ENCODE measurements at places on chromosomes 4 and X.

- DNase-seq, result no peak
Observed at GRCh38 chr4:75168548-75168947, 235.6 kb downstream of the PARM1 start.

- no peak for DNase-seq
Observed at GRCh38 chr4:26432419-26432818, 57.9 kb downstream of the CCKAR start.

DNA sequence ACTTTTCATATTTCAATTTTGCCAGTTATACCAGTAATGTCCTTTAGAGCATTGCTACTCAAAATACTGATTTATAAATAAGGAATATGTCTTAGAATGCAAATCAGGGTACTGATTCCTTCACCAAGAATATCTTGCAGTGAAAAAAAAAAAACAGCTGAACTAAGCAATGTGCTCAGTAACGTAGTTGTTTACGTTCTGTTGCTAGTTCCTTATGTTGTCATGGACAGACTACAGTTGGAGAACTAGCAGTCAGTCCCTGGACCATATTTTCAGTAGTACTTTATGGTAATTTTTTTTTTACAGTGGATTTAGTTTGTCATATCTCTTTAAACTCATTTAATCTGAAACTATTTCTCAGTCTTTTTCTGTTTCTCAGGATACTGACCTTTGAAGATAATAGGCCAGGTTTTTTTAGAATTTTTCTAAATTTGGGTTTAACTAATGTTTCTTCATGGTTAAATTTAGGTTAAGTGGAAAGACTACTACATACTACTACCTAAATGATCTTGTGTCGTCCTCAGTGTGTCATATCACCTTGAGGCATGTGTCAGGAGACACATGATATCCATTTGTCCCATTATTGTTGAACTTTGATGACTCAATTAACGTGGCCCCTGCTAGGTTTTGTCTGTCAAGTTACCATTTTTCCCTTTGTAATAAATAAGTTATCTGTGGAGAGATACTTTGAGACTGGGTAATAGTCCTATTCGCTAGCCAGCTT is 21.0 kb downstream of the SMARCAD1 start:
- DNase-seq, result no peak

GRCh38 chr4:2057382-2058065 is 1.6 kb upstream of the NAT8L start:
- DNase-seq, result no peak

GRCh38 chr4:174764105-174764729 is 64.8 kb downstream of the GLRA3 start:
- DNase-seq, result no peak

DNA sequence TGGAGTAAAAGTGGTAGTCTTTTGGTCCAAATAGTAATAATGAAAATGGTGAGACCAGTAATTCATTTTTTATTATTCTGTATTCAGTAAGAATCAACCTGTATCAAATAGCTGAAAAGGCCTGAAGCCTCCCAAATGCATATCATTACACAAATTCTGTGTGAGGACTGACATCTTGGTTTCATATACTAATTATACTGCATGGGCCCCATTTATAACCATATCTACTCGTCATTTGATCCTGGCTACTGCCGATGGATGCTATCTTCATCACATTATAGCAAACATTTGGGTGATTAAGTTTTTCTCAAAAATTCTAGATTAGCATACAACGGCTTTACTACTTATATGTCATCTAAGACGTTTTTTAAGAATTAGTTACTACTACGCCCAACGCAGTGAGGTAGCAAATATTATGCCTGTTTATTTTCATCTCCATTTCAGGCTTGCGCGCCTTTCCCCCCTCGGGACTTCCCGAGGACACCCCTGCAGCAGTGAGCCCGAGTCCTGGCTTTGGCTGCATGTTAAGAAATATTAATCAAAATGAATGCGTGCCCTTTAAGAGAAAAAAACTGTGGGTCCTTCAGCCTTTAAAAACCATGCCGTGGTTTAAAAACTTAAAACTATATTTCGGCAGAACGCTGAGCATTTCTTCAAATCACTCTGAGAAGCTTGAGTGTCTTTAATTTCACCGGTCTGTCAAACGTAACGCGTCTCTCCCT is 814 bp upstream of the MMAA start:
- no peak for DNase-seq

GRCh38 chr4:102707150-102707549 is 53.6 kb downstream of the MANBA start:
- DNase-seq, result no peak

DNA sequence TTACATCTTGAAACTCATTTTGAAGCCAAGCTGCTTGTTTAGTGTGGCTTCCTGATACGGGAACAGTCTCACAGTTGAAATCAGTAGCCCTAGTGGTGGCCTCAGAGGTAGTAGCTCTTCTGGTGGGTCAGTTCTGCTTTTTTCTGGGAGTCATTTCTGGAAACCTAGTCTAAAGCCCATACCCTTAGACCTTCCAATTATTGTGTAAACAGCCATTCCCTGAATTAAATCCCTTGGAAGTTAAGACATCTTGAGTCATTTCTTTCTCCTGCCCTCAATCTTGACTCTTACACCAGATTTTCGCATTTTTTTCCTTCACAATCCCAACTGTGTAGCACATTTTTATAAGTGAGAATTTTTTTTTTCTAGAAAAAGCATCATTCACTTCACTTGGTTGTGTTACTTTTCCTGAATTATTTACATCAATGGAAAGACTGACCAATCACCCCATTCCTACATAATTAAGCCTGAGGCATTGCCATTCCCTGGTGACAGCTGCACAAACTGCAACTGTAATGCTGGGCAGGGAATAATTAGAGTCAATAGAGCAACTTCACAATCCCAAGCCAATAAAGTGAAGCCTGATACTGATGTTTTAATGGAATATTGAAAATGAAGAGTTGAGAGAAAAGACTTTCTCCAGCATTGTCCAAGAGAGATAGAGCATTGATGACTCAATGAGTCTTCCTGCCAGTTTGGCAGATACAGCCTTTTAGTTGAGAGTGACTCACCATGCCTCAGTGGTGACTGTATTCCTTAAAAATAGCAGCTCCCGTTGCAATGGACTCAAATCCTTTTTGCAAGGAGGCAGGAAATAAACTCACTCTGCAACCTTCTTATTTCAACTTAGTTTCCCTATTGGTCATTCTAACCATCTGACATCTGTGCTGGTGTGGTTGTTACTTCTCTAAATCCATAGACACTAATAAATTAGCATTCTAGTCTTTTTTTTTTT is 13.0 kb upstream of the SEPSECS start:
- DNase-seq, result no peak

GRCh38 chr4:10622728-10623127 is 61.8 kb downstream of the CLNK start:
- no peak for DNase-seq

GRCh38 chr4:654503-654845 is 19.6 kb downstream of the ATP5ME start:
- no peak for DNase-seq

DNA sequence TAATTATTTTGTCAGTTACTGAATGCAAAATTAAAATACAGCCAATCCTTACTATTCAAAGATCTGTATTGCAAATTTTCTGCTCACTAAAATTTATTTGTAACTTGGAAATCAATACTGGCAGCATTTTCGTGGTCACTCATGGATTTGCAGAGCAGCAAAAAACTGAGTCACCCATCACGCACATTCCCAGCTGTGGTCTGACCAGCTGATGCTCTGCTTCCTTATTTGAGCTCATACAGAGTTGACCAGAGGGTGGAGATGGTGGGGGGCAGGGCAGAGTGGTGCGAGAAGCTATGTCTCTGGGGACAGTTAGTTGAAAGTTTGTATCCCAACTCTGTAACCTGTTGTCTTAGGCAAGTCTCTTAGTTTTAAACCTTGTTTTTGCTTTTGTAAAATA is 214.8 kb downstream of the SPCS3 start:
- no peak for DNase-seq

- no peak for DNase-seq
Observed at GRCh38 chrX:134933911-134934310, 56.9 kb upstream of the SMIM10 start.

DNA sequence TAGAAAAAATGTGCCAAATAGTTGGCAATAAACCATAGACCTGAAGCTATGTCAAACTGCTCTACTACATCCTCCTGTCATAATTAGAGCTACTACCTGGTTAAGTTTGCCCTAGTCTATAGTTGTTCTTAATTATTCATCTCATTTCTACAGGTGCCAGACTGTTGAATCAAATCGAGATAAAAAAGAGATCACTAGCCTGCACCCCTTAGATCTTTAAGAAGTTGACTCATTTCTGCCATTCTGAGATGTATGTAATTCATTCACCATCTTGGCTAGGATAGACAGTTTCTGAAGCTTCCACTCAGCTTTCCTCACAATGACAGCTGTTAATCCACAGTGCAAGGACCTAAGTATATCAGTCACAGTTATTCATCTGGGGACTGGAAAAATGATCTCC is 452.1 kb upstream of the BOD1L1 start:
- DNase-seq, result no peak

GRCh38 chrX:44784241-44784640 is 59.6 kb upstream of the DUSP21 start:
- DNase-seq, result no peak

- no peak for DNase-seq
Observed at GRCh38 chrX:148600581-148600980, 100.2 kb downstream of the AFF2 start.

DNA sequence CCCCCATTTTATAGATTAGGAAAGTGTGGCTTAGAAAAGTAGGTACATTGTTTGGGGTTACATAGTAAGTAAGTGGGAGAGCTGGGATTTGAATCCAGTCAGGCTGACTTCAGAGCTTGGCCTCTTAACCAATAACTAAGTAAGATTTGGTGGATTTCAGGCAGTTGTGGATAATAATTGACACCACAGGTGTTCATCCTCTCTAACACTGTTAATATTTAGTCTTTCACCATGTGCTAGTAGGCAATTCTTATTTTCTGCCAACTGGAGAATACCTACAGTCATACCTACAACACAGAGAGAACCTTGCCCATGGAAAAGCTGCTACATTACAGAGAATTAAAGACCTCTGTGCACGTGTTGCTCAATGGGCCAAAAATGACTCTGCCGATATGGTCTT is 89.5 kb downstream of the DIAPH2 start:
- no peak for DNase-seq

- DNase-seq, result no peak
Observed at GRCh38 chr4:141331534-141332358, 111.1 kb downstream of the ZNF330 start.

DNA sequence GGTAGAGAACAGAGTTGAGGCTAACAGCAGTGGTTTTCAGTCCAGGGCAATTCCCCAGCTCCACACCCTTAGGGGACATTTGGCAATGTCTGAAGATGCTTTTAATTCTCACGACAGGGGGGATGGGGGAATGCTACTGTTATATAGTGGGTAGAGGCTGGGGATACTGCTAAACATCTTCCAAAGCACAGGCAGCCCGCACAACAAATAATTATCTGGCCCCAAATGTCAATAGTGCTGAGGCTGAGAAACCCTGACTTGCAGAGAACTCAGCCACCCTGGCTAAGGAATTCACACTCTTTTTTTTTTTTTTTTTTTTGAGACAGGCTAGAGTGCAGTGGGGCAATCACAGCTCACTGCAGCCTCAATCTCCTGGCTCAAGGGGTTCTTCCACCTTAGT is 60.6 kb downstream of the POLR2B start:
- no peak for DNase-seq

DNA sequence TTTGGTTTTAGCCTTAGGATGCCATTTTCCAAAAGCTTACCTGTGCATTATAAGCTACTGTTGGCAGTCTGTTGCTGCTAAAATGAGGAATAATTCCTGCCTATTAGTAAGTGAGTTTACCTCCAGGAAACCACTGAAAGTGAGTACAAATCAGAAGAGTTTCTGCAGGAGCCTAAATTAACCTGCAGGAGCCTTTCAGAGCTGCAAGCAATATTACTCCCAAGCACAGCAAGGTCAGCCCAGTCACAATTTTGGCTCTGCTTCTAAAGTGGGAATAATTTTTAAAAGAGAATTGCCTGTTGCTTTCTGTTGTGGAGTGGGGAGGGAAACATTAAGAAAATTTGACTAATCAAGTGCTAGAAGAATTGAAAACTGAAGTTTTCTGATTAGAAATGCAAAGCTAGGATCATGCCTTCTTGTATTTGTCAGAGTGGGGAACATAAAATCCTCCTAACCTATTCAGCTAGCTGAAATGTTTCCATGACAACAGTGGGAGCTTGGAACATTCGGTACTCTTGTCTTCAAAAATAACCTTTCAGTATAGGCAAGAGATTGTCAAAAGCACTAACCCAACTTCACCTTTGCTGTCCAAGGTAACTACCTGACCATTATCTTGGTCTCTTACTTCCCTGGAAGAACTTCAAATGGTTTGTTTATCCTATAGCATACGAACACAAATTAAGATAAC is 193.2 kb downstream of the COMMD8 start:
- no peak for DNase-seq

DNA sequence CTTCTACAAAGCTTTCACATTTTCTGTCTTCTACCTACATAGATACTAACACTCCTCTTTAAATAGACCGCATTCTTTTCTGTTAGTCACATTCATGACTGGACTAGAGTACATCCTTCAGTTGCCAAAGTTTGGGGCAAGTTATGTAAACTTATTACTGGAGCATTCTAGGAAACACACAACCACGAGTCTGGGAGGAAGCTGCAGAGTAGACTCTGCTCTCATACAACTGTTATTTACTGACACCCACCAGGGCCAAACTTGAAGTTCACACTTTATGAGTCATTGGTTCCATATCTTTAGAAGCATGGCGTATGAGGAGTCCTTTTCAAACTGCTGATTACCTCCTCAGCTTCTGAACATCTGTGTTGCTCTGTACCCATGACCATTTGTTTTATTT is 87.0 kb downstream of the RNF150 start:
- DNase-seq, result peak; percentile 7

- no peak for DNase-seq
Observed at GRCh38 chr4:70239131-70239883, 3.1 kb upstream of the CSN3 start.

GRCh38 chrX:41781500-41781899 is 57.5 kb downstream of the GPR82 start:
- no peak for DNase-seq

DNA sequence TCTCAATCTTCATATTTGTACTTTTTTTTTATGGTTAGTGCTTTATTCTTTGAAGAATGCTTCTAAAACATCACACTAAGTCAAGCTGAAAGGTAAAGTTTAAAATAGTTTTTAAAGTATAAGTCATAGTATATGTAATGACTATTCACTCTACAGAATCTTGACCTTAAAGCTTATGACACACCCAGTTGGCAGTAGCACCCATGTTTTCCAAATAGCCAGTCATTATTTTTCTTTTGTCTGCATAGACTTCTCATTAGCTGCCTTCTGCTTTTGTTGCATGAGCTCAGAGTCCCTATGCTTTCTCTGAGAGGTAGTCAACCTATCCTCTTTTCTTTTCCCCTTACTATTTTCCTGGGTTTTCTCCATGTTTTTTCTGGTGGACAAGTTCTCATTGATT is 231.5 kb downstream of the PCDH18 start:
- no peak for DNase-seq

GRCh38 chrX:72025236-72025770 is 106.4 kb downstream of the RTL5 start:
- DNase-seq, result no peak
